Uterine smooth muscle cell (primary cell): ENCODE measurements at places on chromosomes 5 and 9. TPM values are rescaled to one million over a fixed set of nuclear protein-coding genes. Genes with fewer than 3 reads are reported as not detected.

GRXCR2 gene
- total RNA-seq, result not detected in 2 replicates

NMUR2 gene
- total RNA-seq, result under 0.01 TPM in 1 of 2 replicates, not detected in the other

IFNK gene
- 0.12 TPM in 1 of 2 replicates, not detected in the other for total RNA-seq

LOX gene
- total RNA-seq, result 22.4 and 58.0 TPM in 2 replicates

LMX1B gene
- not detected in 2 replicates for total RNA-seq

CYLC2 gene
- not detected in 2 replicates for total RNA-seq

CD180 gene
- not detected in 2 replicates for total RNA-seq

EGFLAM gene
- total RNA-seq, result 0.75 and 1.1 TPM in 2 replicates

BRD3 gene
- 6.0 and 7.9 TPM in 2 replicates for total RNA-seq

MAP1B gene
- 215 and 278 TPM in 2 replicates for total RNA-seq

FAM81B gene
- total RNA-seq, result not detected in 2 replicates

LHX3 gene
- under 0.01 TPM in 1 of 2 replicates, not detected in the other for total RNA-seq

C5orf63 gene
- total RNA-seq, result 2.7 and 3.1 TPM in 2 replicates

BTNL8 gene
- total RNA-seq, result not detected in 2 replicates

ALDH1B1 gene
- 18.7 and 24.5 TPM in 2 replicates for total RNA-seq

CSF2 gene
- total RNA-seq, result 0.12 and 0.89 TPM in 2 replicates
